ENCODE measurements at places on chromosomes 5 and 9.

GRCh38 chr9:98362624-98363252 is 107.3 kb upstream of the TBC1D2 start:
- DNase-seq = no peak
- H3K27me3 ChIP-seq = peaks cover 51% of the 10 kb centered on the region
- H3K36me3 ChIP-seq = no peaks in the 10 kb centered on the region
- H3K27ac ChIP-seq = no peak overlapping the region

- no peaks in the 10 kb centered on the region for H3K36me3 ChIP-seq
- H3K4me3 ChIP-seq = no peak overlapping the region
These were observed 138.8 kb upstream of the LMX1B start for GRCh38 chr9:126474786-126475485.

- no peaks in the 10 kb centered on the region for H3K36me3 ChIP-seq
- no peak overlapping the region for H3K4me3 ChIP-seq
- H3K27me3 ChIP-seq = no peaks in the 10 kb centered on the region
- H3K4me1 ChIP-seq = no peaks in the 10 kb centered on the region
These were observed 441.6 kb upstream of the BRINP1 start for GRCh38 chr9:119810645-119811429.

DNA sequence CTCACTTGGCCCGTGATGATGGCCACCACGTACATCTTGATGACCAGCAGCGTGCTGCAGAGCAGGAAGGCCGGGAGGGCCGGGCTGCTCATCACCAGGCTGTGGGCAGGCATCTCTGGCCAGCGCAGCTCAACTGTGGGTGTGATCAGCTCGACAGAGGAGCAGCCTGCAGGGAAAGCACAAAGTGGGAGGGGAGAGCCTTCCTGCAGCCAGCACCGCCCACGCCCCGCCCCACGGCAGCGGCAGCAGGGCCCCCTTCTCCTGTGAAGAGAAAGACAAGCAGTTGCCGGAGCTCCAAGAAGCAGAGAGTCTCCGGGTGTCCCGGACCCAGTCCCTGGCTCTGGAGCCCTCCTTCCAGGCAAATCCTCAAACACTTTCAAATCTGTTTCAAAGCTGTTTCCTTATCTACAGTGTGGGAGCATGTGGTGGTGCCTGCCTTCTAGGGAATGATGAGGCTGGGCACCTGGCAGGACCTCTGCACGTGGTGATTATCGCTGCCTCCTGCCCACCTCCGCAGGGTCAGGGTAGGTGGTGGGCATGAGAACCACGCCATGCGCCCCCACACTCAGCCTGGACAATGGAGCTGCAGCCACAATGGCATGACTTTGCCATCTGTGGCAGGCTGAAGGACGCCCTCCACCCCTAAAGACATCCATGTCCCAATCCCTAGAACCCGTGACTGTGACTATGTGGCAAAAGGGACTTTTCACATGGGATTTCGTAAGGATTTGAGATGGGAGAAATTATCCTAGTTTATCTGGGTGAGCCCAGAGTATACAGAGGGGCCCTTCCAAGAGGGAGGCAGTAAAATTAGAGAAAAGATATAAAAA is at the start of gene PTGES:
TSS of gene PTGES (minus strand) at position 143 of the 830 bp plus-strand sequence. CDS start at position 113, 30 bp downstream.
- peak; percentile 71 for DNase-seq
- H3K27me3 ChIP-seq = peaks cover 20% of the 10 kb centered on the region
- no peak within 1 kb of the TSS for H3K27ac ChIP-seq
- peaks cover 20% of the 10 kb centered on the region for H3K4me1 ChIP-seq
- no peaks in the 10 kb centered on the region for H3K36me3 ChIP-seq
- peak within 1 kb of the TSS; percentile 59 for H3K4me3 ChIP-seq

DNA sequence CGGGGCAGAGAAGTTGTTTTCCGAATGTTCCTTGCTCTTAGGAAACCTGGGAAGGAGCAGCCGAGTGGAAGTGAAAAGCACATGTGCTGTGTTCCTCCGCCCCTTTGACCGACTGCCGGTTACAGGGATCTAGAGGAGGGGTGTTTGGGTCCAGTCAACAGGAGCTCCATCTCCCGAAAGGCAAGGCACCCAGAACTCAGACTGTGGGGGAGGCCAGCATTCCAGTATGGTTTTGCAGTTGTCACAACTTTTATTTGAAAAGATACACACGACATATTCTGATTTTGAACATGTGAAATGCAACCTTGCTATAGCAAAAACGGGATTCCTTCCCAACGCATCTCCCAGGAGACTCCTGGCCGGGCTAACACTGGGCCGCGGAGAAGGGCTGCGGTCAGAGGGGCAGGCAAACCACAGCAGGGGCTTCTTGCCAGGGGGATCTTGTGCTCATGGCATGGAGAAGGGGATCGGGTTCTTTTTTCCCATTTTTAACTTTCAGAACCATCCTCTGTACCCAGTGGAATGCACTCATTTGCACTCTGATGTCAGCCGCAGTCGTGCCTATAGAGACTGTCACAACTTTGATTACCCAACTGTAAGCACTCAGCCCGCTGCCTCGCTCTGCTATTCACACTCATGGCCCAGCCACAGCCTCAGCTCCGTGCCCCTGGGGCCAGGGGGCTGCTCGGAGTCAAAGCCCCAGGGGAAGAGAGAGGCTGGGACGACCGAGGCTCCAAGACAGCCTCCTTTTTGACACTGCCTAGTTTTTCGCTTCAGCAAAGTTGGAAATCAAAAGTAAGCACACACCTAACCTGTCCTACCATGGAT is 3.9 kb downstream of the QRFP start:
- H3K36me3 ChIP-seq = peaks cover 36% of the 10 kb centered on the region
- no peak for DNase-seq
- H3K27me3 ChIP-seq = no peaks in the 10 kb centered on the region
- peak overlapping the region; percentile 39 for H3K27ac ChIP-seq

DNA sequence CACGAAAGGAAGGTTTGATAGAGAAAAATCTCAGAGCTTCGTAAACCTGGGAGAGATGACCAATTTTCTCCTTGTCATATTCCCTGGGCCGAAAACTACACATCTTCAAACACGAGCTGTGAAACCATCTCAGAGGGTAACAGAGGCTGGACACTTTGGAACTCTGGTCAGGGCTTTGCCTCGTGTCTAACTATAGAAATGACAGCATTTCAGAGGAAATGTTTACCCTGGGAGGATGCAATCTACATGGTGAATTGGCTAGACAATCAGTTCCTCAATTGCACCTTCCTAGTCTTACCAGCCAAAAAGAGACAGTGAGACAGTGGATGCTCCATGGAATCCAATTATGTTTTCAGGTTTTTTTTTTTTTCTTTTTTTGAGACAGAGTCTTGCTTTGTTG is 108.6 kb upstream of the PPP1R2B start:
- no peak overlapping the region for H3K4me3 ChIP-seq
- H3K27me3 ChIP-seq = no peaks in the 10 kb centered on the region
- H3K27ac ChIP-seq = no peak overlapping the region
- H3K36me3 ChIP-seq = no peaks in the 10 kb centered on the region
- no peak for DNase-seq
- no peaks in the 10 kb centered on the region for H3K4me1 ChIP-seq

DNA sequence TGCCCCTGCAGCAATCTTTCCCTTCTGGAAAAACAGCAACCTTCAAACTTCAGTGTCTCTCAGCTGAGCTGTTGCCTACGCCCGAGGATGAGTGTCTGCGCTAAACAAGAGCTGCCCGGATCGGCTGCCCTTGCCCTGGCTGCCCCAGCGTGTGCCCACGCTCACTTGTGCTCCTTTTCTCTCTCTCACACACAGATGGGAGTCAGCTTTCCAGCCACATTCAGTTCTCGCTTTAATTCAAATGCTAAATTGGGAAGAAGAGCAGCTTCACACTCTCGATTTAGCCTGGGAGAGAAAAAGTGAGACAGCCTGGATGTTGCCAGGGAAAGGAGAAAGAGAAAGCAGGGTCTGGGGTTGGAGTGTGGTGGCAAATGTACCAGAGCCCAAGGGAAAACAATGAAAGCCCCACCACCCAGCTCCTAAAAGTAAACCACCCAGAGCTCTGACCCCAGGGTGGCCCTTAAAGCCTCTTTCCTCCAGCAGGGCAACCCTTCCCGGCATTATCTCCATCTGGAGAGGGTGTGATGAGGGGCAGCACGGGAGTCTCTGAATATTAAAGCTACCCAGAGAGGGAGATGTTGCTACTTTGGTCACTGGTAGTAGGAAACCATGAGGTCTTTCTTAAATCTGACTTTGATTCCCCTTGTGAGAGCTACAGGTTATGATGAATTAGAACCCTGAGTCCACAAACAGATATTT is 9.9 kb upstream of the EGR1 start:
- DNase-seq = no peak
- no peak overlapping the region for H3K4me3 ChIP-seq
- no peak overlapping the region for H3K27ac ChIP-seq
- peaks cover 34% of the 10 kb centered on the region for H3K4me1 ChIP-seq
- H3K36me3 ChIP-seq = no peaks in the 10 kb centered on the region
- no peaks in the 10 kb centered on the region for H3K27me3 ChIP-seq

GRCh38 chr5:103452666-103453065 is 109.9 kb downstream of the NUDT12 start:
- no peaks in the 10 kb centered on the region for H3K4me1 ChIP-seq
- no peak for DNase-seq
- no peaks in the 10 kb centered on the region for H3K27me3 ChIP-seq
- H3K36me3 ChIP-seq = no peaks in the 10 kb centered on the region
- no peak overlapping the region for H3K27ac ChIP-seq
- no peak overlapping the region for H3K4me3 ChIP-seq

DNA sequence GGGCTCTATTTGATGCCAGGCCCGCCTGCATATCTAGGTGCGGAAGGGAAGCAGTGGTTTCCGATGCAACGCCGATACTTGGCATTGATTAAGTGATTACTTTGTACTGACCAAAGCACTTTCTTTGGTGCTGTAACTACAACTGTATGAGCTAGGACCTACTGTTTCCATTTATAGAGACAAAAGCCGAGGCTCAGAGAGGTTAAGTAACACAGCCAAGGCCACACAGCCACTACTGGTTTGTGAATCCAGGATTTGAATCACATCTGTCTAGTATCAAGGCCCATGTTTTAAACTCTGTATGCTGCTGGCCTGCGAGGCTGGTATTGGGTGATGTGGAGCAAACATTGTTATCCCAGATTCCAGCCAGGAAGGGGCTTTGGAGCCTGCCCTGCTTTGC is 41.4 kb downstream of the MVB12B start:
- peaks cover 2% of the 10 kb centered on the region for H3K36me3 ChIP-seq
- DNase-seq = no peak
- no peak overlapping the region for H3K27ac ChIP-seq
- H3K4me1 ChIP-seq = peaks cover 13% of the 10 kb centered on the region
- H3K27me3 ChIP-seq = no peaks in the 10 kb centered on the region

- peaks cover 32% of the 10 kb centered on the region for H3K4me1 ChIP-seq
- no peak overlapping the region for H3K27ac ChIP-seq
- no peak overlapping the region for H3K4me3 ChIP-seq
- DNase-seq = no peak
- peaks cover 9% of the 10 kb centered on the region for H3K27me3 ChIP-seq
These were observed 19.3 kb downstream of the KCNIP1 start for GRCh38 chr5:170523142-170523551.

- no peaks in the 10 kb centered on the region for H3K27me3 ChIP-seq
- peaks cover 45% of the 10 kb centered on the region for H3K4me1 ChIP-seq
- H3K4me3 ChIP-seq = no peak overlapping the region
These were observed 41.8 kb downstream of the GRAMD2B start for GRCh38 chr5:126464959-126465358.

DNA sequence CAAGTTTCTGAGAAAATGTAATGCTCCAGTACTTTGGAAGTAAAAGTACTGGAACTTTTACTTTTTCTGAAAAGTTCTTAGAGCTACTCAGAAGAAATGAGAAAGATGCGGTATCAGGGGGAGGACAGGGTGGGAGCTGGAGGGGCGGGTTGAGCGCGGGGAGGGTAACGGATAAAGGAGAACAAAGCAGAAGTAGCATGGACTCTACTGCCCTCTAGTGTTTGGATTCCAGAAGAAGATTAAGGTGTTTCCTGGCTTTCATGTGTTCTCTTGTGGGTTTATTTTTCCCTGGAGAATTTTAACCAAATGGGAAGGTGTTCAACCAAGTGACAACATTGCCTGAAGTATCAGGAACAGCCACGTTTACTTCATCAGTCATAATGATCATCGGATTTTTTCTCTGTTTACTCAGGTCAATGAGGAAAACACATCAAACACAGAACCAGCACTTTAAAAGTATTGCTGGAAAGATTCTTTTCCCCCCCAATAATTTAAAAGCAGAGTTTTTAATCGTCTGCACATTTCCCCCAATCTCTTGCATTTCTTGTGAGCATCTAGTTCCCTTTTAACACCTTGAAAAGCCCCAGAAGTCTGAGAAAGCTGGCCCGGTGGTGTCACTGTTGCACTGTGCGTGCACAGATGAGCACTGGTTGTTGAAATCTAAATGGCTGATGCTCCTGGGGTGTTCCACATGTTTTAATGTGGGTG is 190.6 kb downstream of the MPDZ start:
- H3K4me1 ChIP-seq = no peaks in the 10 kb centered on the region
- no peaks in the 10 kb centered on the region for H3K27me3 ChIP-seq
- no peak overlapping the region for H3K27ac ChIP-seq
- H3K36me3 ChIP-seq = no peaks in the 10 kb centered on the region
- no peak overlapping the region for H3K4me3 ChIP-seq

- H3K36me3 ChIP-seq = no peaks in the 10 kb centered on the region
- peaks cover 17% of the 10 kb centered on the region for H3K4me1 ChIP-seq
- H3K27ac ChIP-seq = no peak overlapping the region
- DNase-seq = peak; percentile 26
- H3K4me3 ChIP-seq = peak overlapping the region; percentile 70
These were observed 101.8 kb downstream of the ESM1 start for GRCh38 chr5:54883374-54884194.

DNA sequence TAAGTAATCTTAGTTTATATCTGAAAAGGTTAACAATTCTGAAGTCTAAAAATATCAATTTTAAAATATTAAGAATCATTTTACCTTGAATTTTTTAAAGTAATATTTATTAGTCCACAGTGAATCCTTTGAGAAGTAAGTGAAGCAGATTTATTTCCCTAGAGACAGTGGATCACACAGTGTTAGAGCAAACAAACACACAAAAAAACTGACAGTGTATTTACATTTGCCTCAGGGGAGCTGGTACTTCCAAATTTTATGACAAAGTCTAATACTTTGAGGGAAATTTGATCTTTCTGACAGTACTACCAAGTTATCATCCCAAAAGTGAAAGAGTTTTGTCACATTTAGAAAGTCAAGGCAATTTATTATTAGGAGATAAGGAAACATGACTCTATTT is 1750.6 kb upstream of the CDH9 start:
- no peak for DNase-seq
- no peaks in the 10 kb centered on the region for H3K4me1 ChIP-seq
- no peak overlapping the region for H3K4me3 ChIP-seq
- H3K27me3 ChIP-seq = no peaks in the 10 kb centered on the region

DNA sequence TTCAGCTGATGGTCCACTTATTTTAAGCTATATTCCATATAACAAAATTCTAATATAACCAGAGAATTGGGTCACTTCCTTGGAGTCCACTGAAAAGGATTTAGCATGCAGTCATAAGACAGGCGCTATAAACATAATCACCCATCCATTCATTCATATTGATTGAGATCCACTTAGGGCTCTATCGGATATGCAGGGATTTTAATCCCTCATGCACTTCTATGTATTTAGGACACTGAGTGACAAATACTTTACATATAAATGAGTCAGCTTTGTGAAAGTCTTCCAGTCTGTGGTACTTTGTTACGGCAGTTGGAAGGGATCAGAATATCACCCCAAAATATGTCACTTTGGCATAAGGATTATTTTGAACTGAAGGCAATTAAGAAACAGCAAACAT is 127.3 kb upstream of the ZNF608 start:
- H3K27me3 ChIP-seq = no peaks in the 10 kb centered on the region
- peaks cover 33% of the 10 kb centered on the region for H3K4me1 ChIP-seq
- H3K36me3 ChIP-seq = no peaks in the 10 kb centered on the region
- H3K4me3 ChIP-seq = no peak overlapping the region
- no peak overlapping the region for H3K27ac ChIP-seq
- DNase-seq = no peak

- no peak overlapping the region for H3K4me3 ChIP-seq
- H3K27ac ChIP-seq = no peak overlapping the region
- no peaks in the 10 kb centered on the region for H3K36me3 ChIP-seq
- no peak for DNase-seq
- peaks cover 7% of the 10 kb centered on the region for H3K4me1 ChIP-seq
These were observed 859 bp upstream of the GRIA1 start for GRCh38 chr5:153489611-153490010.

Data from left ventricle myocardium inferior (tissue), 1 donor.